ENCODE measurements at places on chromosomes 12 and 14. TPM values are rescaled to one million over a fixed set of nuclear protein-coding genes. Genes with fewer than 3 reads are reported as not detected.

GRCh38 chr14:73467377-73467776 lies 9.0 kb upstream of the NUMB start:
- DNase-seq: no peak

DNA sequence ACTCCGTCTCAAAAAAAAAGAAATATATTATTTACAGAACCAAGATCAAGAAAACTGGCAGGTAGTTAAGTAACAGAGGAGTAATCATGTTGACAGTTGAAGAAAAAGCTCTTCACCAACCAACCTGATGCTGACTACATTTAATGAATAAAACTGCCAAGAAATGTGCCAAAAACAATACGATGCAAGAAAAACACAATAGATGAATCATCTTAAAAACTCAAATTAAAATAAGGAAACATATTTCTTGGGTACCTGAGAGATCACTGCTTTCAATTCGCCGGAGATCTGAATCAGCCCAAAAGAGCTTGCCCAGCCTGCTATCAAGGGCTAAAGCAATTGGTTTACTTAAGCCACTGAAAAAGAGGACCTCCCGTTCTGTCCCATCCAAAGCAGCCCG lies 76.4 kb downstream of the BCL2L14 start:
- no peak for DNase-seq

DNA sequence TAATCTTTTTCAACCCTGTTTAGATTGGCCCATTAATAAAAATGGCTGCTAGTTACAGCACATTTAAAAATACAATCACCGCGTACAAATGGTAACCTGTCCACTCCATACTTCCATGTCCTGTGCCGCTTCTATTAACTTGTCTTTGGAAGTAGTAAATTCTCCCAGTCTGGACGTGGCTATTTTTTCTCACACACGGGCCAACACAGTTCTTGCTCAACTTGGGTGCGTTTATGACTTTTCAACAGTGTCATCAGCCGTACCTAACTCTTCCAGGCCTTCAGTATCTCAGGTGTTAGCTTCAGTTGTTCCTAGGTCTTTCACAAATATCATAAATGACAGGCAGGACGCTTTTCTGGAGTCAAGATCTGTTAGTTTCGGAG lies 475 bp upstream of the PCNX1 start:
- DNase-seq: no peak

The LRRC43 gene
- total RNA-seq: not detected

GRCh38 chr14:57889245-57889644 lies 23.4 kb upstream of the SLC35F4 start:
- no peak for DNase-seq

The TOX4 gene
- 37.2 TPM for total RNA-seq

DNA sequence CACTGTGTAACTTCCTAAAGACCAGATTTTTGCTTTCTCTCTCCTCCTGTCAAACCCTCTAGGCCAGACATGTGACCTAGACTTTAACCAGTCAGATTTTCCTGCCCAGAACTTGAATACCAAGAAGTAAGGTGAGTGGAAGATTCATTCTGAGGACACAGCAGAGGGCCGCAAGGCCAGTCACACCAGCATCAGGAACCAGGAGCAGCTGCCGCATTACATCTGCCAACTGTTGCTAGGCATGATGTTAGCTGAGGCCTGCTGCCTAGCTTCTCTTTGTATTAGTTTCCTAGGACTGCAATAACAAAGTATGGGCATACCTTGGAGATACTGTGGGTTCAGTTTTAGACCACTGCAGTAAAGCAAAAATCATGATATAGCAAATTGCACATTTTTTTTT lies 101.9 kb upstream of the BMP4 start:
- no peak for DNase-seq

DNA sequence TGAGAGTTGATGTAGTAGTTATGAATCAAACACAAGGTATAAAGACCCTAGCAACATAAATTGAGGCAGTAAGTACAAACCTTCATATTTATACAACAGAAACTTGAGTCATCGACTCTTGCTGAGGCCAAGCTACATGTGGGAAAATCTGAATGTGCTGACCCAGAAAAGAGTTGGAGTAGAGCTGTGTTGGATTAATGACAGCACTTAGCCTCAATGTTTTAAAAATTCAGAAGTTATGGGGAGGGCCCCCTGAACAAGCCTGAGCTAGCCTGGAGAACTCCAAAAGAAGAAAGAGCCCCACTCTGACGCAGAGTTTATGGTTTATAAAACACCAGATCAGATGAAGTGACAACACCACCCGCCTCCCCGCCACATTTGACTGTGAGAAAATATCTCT lies 100.0 kb downstream of the DUSP6 start:
- no peak for DNase-seq

The ART4 gene
- not detected for total RNA-seq

- no peak for DNase-seq
Observed at GRCh38 chr12:113287899-113288282, 47.0 kb downstream of the SLC8B1 start.

DNA sequence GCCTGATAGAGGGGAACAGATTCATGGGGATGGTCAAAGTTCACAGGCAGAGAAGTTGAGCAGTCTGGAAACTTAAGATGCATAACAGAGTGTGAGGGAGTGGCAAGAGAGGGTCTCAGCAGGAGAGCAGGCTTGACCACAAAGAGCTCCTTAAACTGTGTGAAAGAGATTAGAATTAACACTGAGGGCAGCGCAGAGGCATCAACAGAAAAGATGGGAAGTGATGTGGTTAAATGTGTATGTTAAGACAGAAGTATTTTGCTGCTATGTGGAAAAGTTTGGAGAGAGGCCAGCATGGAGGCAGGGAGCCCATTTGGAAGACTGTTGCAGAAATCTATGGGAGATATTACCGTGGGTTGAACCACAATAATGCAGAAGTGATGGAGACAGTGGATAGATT lies 122.7 kb upstream of the LMNTD1 start:
- DNase-seq: no peak

The INSM2 gene
- total RNA-seq: not detected

The KRT6A gene
- not detected for total RNA-seq

GRCh38 chr12:126182619-126183236 lies 1117.5 kb downstream of the AACS start:
- no peak for DNase-seq

GRCh38 chr14:30848449-30849240 lies 25.7 kb upstream of the COCH start:
- DNase-seq: no peak

GRCh38 chr14:65503771-65504170 lies 91.2 kb downstream of the FUT8 start:
- DNase-seq: no peak

DNA sequence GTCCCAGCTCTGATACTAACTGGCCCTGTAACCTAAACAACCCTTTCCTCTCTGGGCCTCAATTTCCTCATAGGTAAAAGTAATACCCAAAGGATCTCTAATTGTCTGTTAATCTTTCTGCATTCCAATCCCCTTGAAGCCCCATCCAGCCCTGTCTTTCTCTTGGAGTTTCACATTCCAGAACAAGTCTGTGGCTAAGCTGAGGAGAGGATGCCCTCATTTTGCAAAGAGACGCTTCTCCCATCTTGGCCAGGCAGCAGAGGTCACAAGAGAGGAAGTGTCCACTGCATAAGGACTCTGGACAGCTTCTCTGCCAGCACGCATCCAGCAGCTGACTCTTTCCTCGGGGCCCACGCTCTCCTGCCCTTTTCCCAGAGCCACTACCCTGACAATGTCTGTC lies 263.4 kb upstream of the FKBP4 start:
- DNase-seq: peak; percentile 9

DNA sequence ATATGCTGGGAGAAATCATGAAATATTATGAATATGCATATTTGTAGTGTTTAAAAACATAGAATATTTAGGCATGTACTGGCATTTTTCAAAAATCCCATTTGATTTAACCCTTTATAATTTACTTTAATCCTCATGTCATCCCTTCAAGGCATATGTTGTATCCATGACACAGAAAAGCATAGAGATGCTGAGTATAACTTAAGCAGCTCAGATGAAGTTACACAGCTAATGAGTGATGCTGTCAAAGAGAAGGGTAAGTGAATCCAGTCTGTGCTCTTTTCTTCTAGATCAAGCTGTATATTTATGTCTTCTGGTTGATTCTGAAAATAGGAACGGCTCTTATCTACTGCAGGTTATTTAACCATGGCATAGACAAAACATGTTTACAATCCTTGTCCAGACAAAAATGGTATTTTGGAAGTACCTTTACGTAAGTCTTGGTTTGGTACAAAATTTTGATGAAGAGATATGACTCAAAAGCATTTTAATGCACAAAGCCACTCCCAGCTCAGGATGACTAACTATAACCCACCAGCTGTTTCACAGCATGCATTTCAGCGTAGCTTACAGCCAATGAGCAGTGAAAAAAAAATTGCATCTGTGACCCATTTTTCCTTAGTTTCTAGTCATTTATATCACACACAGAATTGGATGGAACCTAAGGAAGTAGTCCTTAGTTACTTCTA lies 201.7 kb downstream of the STXBP6 start:
- no peak for DNase-seq

- no peak for DNase-seq
Observed at GRCh38 chr14:70744641-70745040, 64.7 kb downstream of the MAP3K9 start.

The FAM161B gene
- total RNA-seq: 0.04 TPM

The RPGRIP1 gene
- 1.6 TPM for total RNA-seq

The ENDOU gene
- total RNA-seq: not detected

DNA sequence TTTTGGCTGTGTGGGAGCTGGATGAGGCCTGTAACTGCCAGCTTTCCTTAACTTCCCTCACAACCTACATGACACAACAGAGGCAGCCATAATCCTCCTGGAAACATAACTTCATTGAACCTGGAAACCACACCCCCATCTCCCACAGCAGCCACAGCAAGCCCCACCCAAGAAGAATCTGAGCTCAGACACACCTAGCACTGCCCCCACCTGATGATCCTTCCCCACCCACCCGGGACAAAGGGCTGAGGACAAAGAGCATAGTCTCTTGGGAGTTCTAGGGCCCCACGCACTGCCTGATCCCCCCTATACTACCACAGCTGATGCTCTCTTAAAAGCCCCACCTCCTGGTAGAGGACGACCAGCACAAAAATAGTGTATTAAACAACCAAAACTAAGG lies 29.6 kb upstream of the TSPAN8 start:
- no peak for DNase-seq

The OR6C65 gene
- total RNA-seq: not detected

All from GM23338 (cell line).